ENCODE measurements at places on chromosomes 12 and 14. TPM values are rescaled to one million over a fixed set of nuclear protein-coding genes. Genes with fewer than 3 reads are reported as not detected.

Gene IL22
- total RNA-seq = not detected

Gene IRF2BPL
- total RNA-seq = 25.8 TPM

Gene PROX2
- not detected for total RNA-seq

Gene PPP4R3A
- 51.9 TPM for total RNA-seq

Gene LTB4R
- total RNA-seq = 1.5 TPM

All from fibroblast of the aortic adventitia (primary cell).